CD4-positive, alpha-beta T cell treated with Interferon alpha-2 for 1 hour (primary cell): ENCODE measurements at places on chromosomes 12 and 14.

GRCh38 chr14:77752799-77753516, 8.0 kb downstream of the SNW1 start:
- DNase-seq = no peak

DNA sequence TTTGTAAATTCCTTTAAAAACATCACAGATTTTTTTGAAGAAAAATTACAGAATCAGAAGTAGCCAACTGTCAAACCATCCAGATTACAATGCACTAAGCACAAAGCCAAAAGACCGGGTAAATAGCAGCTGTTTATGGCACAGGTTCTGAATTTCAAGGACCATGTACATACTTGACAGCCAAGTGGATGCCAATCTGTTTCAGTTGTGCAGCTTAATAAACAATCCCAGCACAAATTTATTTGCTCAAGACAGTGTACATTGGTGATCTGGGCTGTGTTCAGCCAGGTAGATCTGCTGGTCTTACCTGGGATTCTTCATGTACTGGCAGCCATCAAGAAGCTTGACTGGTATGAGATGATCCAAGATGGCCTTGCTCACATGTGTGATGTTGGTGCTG, 229.8 kb upstream of the FLRT2 start:
- DNase-seq = no peak

GRCh38 chr14:76647697-76648298, 113.5 kb upstream of the VASH1 start:
- peak; percentile 14 for DNase-seq

DNA sequence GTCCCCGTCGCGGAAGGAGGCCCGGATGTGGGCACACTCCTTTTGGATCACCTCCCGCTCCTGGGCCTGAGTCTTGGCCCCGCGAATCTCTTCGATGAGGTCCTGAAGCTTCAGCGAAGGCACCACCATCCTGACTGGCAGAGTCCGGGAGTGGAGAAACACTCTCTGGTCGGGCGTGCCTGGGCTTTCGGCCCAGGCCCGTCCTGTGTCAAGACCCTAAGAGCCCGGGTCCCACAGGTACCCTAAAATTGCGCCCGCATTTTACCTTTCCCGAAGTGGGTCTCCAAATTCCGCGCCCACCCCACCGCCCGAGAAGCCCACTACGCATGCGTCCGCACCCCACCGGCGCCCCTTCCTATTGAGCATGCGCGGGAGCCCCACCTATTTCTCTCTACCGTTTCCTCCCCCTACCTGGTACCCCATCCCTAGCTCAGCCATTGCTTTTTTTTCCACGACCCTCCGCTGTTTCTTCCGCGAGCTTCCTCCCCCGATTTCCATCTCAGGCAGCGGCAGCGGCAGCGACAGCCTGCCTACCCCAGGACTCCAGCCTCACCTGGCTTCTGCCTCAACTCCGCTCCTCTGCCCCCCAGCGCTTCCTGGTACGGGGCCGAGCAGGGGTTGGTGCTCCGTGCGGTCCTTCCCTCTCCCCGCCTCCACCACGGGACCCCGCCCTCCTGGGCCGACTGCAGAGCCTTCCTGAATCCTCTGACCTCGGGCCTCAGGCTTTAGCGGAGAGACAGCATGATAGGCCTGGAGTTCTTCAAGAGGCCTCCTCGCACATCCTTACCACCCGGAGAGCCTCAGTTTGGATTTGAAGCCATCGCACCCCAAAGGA, at the start of gene AP1G2:
AP1G2 (minus strand) TSS at position 606 of the 835 bp plus-strand sequence; CDS start at position 129, 477 bp downstream.
- peak; percentile 84 for DNase-seq

- no peak for DNase-seq
Observed at GRCh38 chr12:62767946-62768345, 167.0 kb downstream of the PPM1H start.

- no peak for DNase-seq
Observed at GRCh38 chr14:92819011-92819597, 25.0 kb downstream of the GOLGA5 start.

- peak; percentile 87 for DNase-seq
Observed at GRCh38 chr12:6943722-6944380, at the start of the genes C12orf57 and RNU7-1. C12orf57 (plus strand) TSS chr12:6944022; CDS start chr12:6944122, 100 bp downstream. RNU7-1 (plus strand) TSS chr12:6943816.
